Nucleus accumbens (tissue), 56 donors: ENCODE measurements at places on chromosomes 1 and 21.

GRCh38 chr1:54615531-54616279, 7.6 kb downstream of the FAM151A start:
- no peak for DNase-seq

- DNase-seq: no peak
Measured at GRCh38 chr1:76568573-76569238, 298.6 kb upstream of the ST6GALNAC5 start.

DNA sequence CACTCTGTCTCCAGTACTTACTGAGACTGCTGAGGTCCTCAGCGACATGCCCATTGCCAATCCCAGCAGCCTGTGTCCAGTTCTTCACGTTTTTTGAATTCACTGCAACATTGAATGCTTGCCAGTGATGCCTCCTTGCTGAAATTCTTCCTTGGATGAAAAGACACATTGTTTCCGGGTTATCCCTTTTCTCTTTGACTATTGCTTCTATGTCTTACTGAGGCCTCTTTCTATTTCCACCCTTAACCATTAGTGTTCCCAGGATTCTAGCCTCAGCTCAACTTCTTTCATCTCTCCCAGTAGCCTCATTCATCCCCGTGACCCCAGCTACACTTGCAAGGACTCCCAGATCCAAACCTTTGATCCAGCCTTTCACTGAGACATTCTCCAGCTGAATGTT, 46.5 kb upstream of the KIF26B start:
- DNase-seq: no peak

GRCh38 chr1:163048869-163049268, 20.3 kb upstream of the RGS4 start:
- no peak for DNase-seq

- peak; percentile 40 for DNase-seq
Measured at GRCh38 chr1:155989242-155990004, 11.1 kb upstream of the ARHGEF2 start.

GRCh38 chr1:149965440-149965839, 28.8 kb upstream of the MTMR11 start:
- DNase-seq: no peak

DNA sequence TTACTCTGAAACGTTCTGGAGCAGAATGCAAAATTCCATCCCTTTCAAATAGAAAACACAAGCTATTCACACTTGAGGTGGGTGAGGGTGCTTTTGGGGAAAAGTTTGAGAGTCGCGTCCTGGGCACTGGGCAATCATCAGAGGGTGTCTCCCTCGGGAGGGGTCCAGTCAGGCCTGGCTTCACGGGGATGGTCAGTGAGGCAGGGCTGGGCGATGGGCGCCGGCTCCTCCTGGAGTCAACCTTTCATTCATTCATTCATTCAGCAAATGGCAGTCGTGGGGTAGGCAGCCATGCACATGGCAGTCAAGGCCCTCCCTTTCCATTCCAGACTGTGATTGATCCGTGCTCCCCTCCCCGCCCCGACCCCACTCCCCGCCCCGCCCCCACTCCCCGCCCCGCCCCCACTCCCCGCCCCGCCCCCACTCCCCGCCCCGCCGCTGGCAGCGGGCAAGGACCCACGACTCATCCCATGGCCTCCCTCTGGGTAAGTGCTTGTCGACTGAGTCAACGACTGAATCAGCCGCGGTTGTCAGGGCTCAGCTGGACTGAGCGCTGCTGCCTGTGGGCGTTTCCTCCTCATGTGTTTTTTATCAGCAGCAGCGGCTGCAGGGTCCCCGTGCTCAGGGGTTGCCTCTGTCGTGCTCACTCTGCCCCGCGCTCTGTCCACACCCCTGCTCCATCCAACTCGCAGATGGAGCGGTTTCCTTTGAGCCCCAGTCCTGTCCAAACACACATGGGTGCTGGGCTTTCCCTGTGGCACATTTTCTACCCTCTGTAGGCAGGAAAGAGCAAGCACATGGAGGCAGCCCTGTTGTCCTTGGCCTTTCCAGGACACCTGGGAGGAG, 12.5 kb upstream of the SPSB1 start:
- DNase-seq: no peak

DNA sequence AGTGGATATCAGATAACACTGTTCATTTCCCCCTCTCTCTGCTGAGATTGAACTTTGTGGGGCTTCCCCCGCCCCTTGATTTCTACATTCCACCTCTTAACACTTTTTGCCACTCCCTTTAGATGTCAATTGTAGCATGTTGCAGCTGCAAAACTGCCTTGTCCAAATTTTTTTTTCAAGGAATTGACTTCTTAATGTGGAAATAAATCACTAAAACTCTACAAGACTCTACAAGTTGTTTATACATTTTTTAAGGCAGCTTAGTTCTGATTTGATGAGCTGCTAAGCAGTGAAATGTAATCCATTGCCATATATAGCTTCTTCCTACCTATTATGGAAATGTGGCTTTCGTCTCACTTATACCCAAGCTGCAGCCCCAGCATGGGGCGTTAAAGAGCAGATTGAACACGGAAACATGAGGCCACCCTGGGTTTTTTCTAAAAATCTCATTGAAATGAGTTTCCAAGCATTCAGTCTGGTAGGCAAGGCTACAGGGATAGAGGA, 132.2 kb downstream of the SYT2 start:
- DNase-seq: no peak

GRCh38 chr1:38918568-38918967, 23.1 kb downstream of the RHBDL2 start:
- no peak for DNase-seq

GRCh38 chr1:70990469-70991253, 57.0 kb downstream of the PTGER3 start:
- no peak for DNase-seq

- no peak for DNase-seq
Measured at GRCh38 chr21:29829564-29830275, 110.1 kb downstream of the GRIK1 start.

DNA sequence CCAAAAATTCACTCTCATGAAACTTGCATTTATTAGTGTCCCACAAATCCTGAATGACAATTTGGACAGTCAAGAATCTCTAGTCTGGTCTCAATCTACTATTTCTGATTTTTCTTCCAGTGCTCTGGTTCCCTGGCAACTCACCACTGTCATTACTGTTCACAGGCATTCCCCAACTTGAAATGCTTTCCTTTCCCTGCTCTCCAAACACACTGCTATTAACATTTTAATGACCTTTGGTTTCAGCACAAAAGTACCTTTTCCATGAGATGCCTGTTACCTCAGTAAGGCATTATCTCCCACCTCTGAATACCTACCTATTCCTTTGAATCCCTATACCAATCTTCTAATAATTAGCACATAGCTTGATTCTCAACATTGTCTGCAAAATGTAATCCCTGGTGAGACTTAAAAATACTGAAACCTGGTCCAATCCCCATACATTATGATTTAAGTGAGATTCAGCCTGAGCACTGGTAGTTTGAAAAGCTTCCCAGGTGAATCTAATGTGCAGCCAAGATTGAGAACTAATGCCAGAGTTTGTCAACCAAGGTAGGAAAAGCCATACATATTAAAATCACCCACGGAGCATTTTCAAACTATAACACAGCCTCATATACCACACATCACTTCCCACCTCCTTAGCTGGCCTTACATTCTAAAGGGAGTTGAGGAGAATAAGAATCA, 11.7 kb upstream of the ANGPTL3 start:
- DNase-seq: no peak

- no peak for DNase-seq
Measured at GRCh38 chr1:180246579-180246978, 16.5 kb downstream of the LHX4 start.

GRCh38 chr21:29104239-29104708, 26.2 kb upstream of the MAP3K7CL start:
- no peak for DNase-seq

DNA sequence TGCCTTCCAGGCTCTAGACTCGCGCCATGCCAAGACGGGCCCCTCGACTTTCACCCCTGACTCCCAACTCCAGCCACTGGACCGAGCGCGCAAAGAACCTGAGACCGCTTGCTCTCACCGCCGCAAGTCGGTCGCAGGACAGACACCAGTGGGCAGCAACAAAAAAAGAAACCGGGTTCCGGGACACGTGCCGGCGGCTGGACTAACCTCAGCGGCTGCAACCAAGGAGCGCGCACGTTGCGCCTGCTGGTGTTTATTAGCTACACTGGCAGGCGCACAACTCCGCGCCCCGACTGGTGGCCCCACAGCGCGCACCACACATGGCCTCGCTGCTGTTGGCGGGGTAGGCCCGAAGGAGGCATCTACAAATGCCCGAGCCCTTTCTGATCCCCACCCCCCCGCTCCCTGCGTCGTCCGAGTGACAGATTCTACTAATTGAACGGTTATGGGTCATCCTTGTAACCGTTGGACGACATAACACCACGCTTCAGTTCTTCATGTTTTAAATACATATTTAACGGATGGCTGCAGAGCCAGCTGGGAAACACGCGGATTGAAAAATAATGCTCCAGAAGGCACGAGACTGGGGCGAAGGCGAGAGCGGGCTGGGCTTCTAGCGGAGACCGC, 2.0 kb upstream of the OLIG2 start:
- peak; percentile 68 for DNase-seq

DNA sequence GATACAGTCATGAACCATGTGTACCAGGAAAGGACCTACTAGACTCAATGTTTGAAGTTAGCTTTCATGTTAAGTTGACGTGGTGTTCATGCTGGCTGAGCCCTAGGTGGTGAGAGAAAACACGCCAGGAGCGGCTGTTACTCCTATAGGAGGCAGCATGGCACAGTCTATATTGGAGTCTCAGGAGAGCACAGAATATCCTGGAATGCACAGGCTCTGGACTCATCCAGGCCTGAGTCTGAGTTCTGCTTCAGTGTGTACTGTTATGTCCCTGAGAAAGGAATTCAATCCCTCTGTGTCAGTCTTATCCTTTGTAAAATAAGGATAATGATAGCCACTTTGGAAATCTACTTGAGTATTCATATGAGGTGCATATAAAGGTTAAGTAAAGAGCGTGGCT, 41.2 kb downstream of the DPT start:
- no peak for DNase-seq

DNA sequence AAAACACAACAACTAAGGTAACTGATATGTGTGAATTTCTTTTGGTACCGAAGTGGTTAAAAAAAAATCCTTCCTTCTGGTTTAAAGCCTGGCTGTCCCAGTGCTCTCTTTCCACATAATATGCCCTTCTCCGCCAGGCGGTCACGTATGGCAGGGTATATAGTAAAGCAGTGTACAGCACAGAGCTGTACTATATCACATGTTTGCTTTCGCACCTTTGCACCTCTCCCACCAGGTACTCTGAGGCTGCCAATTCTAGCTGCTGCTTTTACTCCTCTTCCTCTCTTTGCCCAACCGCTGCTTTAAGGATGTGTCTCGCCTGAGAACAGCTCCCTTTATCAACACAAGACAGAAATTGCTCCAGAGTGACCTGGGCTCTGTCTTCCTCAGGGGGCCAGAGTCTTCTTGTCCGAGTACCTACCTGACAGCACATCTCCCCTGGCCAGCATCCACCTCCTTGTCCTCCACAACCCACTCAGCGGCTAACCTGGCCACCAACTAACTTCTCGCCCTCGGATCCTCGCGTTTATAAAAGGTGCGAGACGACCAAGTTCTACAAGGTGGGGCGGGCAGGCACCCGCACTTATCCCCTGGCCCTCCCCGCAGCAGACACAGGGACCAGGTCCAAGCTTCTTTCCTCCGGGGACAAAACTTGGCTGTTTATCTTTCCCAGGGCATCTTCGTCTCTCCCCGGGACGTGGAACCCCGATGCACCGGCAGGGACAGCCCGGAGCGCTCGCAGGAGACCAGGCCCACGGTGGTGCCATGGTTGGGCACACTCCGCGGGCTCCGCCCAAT, 1.6 kb downstream of the COLGALT2 start:
- no peak for DNase-seq

GRCh38 chr1:78658901-78659300, 9.3 kb downstream of the IFI44 start:
- DNase-seq: no peak

- no peak for DNase-seq
Measured at GRCh38 chr1:150018165-150018564, 7.6 kb upstream of the OTUD7B start.

DNA sequence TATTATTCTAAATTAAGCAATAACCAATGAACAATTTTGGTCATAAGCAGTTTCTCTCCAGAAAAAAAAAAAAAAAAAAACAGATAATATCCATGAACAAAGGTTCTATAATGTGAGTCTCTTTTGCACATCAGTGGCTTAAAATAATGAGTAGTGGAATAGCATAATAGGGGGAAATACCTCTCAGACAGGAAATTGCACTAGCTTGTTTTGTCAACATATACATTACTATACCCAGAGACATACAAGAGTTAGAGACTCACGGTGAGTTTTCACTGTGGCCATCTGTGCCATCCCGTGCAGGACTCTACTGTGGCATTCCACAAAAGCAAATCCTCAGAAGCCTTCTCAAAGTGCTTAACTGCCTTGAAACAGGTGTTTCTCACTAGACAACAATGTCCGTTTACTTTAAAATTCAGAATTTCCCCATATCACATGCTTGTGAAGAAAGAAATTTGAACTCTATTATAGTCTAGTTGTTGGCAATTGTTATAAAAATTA, 697.9 kb downstream of the USP25 start:
- DNase-seq: no peak

DNA sequence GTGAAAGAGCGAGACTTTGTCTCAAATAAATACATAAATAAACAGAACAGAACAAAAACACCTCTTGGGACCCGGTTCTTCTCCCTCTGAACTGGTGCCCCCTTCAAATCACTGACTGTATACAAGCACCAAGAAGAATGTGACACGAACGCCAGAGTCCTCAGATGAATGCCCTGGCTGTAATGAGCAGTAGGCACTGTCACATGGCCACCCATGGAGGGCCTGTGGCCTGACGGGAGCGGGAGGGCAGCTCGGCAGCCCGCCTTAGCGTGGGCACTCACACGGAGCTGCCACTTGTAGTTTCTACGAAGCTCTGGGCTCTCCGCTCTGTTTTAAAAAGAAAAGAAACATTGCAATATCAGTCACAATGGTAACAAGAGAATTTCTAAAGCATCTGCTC, 146.0 kb downstream of the PEX14 start:
- DNase-seq: no peak

DNA sequence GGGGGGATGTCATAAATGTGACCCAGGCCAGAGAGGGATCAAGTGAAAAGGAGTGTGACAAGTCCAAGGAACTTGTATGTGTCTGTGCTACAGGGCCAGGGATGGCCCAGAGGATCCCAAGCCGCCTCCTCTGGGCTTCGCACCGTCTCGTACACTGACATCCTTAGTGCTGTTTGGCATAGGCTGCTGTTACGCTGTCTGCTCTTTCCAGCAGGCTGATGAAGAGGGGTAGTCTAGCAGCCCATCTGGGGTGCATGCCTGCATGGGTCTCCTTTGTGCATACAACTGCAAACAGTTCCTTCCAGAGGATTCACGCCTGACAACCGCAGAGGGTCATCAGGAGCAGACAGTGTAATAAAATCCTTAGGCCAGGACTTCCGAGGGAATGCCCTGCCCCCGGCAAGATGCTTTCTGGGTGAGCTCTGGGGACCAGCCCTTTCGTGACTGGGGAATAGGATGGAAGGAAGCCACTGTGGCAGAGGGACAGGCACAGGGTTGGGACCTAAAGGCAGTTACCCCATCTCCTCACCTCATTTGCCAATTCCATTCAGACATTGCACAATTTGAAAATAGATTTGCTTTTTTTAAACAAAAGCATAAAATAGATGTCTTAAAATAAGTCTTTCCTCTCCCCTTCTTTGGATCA, 6.3 kb upstream of the GOLT1A start:
- DNase-seq: no peak
